ENCODE measurements at places on chromosomes 11 and 22.

DNA sequence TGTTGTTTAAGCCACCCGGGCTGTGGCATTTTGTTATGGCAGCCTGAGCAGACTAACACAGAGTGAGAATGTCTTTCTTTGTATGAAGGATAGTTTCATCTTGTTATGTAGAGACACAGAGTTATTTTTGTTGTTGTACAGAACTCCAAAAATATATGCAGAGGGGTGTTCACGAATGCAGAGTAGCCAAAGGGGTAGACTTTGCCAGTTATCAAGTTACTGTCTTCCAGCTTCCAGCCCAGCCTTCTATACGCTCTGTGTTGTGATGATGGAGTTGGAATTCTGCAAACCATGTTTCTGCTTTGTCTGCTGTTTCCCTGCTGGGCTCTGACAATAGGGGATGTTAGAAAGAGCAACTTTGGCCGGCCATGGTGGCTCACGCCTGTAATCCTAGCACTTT lies 44.1 kb downstream of the RPS6KA4 start:
- DNase-seq: no peak

DNA sequence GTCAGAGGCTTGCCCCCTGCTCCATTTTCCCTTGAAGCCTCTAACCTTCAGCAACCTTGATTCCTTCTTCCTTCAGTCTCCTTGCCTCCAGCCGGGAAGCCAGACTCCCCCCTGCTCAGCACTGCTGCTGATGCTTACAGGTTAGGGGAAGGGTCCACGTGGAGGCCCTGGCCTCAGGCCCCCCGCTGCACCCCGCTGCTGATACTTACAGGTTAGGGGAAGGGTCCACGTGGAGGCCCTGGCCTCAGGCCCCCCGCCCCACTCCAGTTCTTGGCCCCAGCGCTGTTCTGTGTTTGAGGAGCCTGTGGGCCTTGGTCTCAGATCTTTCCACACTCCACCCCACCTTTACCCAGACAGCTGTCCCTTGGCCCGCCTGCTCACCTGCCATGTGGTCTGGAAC lies 25.6 kb upstream of the PKNOX2 start:
- no peak for DNase-seq

DNA sequence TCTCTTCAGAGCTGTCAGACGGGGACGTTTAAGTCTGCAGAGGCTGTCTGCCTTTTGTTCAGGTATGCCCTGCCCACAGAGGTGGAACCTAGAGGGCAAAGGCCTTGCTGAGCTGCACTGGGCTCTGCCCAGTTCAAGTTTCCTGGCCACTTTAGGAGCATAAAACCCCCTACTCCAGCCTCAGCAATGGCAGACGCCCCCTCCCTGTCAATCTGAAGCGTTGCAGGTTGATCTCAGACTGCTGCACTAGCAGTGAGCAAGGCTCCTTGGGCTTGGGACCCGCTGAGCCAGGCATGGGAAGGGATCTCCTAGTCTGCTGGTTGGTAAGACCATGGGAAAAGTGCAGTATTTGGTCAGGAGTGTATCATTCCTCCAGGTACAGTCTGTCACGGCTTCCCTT lies 66.6 kb upstream of the TP53I11 start:
- DNase-seq: no peak

- no peak for DNase-seq
Measured at GRCh38 chr22:38124236-38124974, 13.9 kb upstream of the BAIAP2L2 start.

DNA sequence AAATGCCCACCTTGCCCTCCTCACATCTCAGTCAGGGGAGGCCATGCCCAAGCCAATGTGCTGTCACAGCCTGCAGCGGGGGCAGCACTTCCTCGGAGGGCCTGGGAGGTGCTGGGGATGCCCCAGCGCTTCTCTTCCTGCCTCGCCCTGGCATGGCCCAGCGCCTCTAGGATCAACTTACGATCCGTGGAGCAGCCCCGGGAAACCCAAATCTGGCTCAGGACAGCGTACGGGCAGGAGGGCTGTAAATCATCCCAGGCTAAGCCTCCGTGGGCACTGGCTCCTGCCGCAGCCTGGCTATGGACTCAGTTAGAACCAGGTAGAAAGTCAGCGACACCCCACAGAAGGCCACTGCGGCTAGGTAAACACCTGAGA lies 60.9 kb upstream of the EMID1 start:
- no peak for DNase-seq

DNA sequence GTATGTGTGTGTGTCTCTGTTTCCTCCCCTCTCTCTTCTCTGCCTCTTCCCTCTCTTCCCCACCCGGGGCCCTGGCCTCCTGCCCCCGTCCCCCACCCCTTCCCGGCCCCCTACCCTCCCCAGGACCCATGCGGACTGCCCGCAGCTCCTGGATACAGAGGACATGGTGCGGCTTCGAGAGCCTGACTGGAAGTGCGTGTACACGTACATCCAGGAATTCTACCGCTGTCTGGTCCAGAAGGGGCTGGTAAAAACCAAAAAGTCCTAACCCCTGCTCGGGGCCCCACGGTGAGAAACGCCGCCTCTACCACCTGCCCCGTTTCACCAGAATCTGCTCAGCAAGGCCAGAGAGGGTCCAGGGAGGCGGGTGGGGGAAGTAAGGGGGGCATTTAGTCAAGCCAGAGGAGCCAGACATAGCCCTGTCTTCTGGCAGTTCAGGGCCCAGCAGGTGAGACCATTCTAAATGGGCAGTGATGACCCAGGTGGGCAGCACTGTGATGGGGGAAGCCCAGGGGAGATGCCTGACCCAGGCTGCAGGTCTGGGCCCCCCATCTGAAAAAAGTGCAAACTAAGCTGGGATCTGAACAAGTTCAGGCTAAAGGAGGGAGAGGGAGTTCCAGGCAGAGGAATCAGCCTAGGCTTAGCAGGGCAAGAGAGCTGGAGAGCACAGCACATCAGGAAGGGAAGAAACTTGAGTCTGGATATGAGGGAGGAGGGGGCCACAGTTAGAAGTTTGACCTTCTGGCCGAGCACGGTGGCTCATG lies 6.4 kb downstream of the SELENOM start:
- DNase-seq: no peak

DNA sequence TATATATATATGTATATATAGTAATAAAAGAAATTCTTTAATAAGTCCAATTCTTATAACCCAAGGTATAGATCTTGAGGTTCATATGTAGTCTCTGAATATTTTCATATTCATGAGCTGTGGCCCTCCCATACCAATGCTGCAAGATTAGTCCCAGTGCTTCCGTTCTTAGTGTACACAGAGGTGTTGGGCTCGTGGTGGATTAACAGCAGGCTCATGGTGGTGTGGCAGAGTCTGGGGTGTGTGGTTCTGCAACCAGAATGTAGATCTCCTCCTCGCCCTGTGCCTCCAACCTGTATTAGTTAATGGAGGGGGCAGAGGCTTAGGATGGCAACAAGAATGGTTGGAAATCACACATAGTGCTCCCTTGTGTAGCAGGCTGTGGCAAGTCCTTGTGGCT lies 16.8 kb downstream of the PRDM10 start:
- DNase-seq: no peak

DNA sequence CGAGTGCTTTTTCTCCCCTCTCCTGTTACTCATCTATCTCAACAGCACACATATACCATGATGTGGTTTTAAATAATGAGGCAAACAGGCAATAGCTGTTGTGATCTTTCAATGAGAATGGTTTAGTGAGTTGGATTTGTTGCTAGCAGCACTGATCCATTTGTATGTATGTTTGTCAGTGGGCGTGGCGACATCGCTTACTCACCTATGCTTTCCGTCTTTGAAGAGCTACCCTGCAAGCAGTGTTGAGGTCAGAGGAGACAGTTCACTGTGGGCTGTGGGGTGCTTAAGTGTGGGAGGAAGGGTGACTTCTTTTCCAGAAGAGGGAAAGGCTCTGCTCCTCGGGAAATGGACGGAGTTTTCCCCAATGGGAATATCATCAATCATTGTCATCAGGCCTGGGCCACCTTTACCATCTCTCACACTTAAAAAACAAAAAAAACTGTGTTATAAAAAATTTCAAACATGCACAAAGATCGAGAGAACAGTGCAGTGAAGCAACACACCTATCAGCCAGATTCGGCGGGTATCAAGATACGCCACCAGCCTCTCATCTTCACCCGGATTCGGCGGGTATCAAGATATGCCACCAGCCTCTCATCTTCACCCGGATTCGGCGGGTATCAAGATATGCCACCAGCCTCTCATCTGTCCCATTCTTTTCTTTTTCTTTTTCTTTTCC lies 83.8 kb downstream of the TBC1D22A start:
- DNase-seq: no peak

DNA sequence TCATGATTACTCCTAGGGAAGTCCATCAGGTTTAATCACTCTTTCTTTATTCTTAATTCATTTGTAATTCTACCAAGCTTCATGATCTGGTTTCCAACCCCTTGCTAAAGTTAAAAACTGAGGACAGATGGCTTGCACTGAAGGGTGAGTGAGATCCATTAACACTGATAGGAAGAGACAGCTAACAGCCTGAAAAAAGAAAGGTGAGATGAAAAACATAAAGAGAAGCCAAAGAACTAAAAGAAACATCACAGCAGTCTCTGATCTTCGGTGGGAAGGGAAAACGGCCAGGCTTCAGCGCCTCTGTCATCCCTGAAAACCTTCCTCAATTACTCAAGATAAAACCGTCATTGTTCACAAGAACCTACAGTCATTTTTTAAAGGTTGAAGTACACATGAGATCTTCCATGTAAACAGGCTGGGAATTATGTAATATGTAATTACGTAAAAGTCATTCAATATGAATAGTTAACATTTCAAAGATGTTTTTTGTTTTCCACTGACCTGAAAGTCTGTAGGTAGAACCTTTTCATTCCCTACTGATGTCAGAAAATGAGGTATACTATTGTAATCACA lies 41.3 kb downstream of the VSIG10L2 start:
- no peak for DNase-seq

DNA sequence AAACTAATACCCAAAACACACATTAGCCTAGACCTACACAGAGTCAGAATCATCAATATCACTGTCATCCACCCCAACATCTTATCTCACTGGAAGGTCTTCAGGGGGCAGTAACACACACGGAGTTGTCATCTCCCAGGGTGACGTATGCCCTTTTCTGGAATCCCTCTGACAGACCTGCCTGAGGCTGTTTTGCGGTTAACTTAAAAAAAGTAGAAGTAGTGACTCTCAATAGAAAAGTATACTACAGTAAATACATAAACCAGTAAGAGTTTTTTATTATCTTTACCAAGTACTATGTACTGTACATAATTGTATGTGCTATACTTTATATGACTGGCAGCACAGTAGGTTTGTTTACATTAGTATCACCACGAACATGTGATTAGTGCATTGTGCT lies 80.5 kb downstream of the PGR start:
- DNase-seq: no peak

DNA sequence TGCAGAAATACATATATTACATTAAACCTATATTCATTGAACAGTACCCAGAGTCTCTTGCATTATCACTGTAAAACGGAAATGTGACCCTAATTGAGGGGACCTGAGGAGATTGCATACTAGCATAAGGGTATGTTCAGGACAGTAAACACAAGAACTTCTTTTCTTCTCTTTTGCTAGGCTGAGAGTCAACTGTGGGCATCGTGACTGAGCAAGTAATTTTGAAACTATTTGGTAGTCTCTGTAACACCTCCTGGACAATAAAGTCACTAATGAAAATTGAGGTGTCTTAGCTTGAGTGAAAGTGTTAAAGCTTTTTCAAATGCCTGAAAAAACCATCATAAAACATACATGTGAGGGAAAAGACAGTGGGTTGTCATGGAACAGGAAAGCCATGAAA lies 90.9 kb downstream of the PDHX start:
- DNase-seq: no peak

DNA sequence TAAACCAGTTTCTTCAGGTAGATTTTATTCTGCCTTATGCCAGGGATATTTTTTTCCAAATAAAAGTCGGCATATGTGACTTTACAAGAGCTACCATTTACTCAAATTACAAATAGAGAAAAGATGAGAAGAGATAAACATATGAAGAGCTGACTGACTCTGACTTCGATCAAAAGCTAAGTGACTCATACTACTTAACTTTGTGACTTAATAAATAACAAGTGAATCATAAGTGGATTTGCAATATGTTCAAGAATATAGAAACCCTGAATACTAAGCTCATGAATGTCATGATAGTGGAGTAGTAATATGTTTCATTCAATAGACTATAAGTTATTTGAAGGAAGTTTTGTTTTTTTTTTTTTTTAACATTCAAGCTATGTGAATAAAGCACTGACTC lies 130.5 kb upstream of the ANO3 start:
- no peak for DNase-seq

- DNase-seq: no peak
Measured at GRCh38 chr22:26903030-26903856, 245.9 kb downstream of the MIAT start.

GRCh38 chr11:25790396-25790795 lies 541.5 kb upstream of the ANO3 start:
- no peak for DNase-seq

- no peak for DNase-seq
Measured at GRCh38 chr22:41917375-41917902, 2.6 kb upstream of the SHISA8 start.

GRCh38 chr11:112396076-112396475 lies 135.4 kb upstream of the PLET1 start:
- no peak for DNase-seq

DNA sequence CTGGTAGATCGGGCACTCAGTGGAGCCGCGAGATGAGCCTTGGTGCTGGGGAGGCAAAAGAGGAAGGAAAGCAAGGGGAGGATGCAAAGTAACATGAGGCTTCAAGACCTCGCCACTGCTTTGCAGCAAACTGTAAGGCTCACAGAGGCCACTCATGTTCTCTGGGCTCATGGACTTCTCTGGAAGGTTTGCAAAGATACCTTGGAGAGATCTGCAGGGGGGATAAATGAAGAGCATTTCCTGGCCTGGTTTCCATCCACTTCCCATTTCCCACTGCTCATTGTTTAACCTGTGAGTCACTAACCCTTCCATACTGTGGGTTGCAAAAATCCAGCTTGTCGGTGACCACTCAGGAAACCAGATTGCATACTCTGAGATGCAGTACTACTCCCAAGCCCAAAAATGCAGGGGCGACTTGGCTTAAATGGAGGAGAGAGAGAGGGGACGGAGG lies 38.5 kb downstream of the OSBP2 start:
- no peak for DNase-seq

GRCh38 chr11:116596346-116597260 lies 176.2 kb downstream of the BUD13 start:
- no peak for DNase-seq

GRCh38 chr11:36622431-36623136 lies 24.5 kb upstream of the RAG2 start:
- no peak for DNase-seq

- no peak for DNase-seq
Measured at GRCh38 chr22:19003508-19003907, 67.4 kb upstream of the PRODH start.

GRCh38 chr11:75536786-75537641 lies 11.3 kb upstream of the GDPD5 start:
- peak; percentile 19 for DNase-seq

DNA sequence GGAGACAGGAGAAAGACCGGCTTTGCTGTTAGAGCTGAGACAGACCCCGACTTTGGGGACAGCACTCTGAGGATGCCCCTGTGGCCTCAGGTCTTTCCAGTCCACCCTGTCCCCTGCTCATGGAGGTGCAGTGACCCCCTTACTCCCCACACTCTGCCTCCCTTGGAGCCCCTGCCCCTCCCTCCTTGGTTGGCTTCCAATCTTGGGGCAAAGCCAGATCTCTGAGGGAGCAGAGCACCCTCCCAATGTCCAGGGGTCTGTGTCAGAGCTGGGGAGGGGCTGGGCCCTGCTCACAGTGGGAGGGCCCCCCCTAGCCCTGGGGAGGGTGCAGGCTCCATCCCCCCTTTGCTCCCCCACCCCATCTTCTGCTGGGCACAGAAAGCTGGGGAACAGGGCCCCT lies 50.0 kb downstream of the IGLL1 start:
- DNase-seq: no peak

Data from SIG-M5 (cell line).